Frontal cortex (tissue), 4 donors: ENCODE measurements at places on chromosomes 12 and 14. TPM values are rescaled to one million over a fixed set of nuclear protein-coding genes. Genes with fewer than 3 reads are reported as not detected.

CYP27B1 gene
- not detected for total RNA-seq

GLT8D2 gene
- total RNA-seq, result 9.4 TPM

- no peak for DNase-seq
Measured at GRCh38 chr12:87806310-87806709, 222.9 kb downstream of the C12orf50 start.

- no peak for DNase-seq
Measured at GRCh38 chr14:59600211-59600945, 23.8 kb upstream of the CCDC175 start.

- DNase-seq, result no peak
Measured at GRCh38 chr14:97458661-97459579, 661.7 kb downstream of the VRK1 start.

DNA sequence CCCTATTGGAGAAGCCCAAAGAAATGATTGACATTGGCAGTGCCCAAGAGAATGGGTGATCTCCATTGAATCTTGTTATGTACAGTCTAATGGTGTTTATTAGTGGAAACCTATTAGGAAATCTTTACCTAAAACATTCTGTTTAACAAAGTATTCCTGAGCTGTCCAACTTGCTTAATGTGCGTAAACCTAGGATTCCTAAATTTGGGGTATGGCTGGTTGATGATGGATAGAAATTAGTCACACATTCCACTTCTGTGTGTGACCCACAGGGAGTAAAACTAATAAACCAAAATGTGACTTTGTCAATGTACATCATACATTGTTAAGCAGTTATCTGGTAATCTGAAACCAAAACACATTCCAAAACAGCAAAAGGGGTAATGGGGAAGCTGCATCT is 761.3 kb downstream of the FSCB start:
- no peak for DNase-seq
